ENCODE measurements at places on chromosomes 1 and 21. TPM values are rescaled to one million over a fixed set of nuclear protein-coding genes. Genes with fewer than 3 reads are reported as not detected.

LRRC7 gene
- 0.19 TPM for total RNA-seq

FCRL6 gene
- total RNA-seq, result 1.4 TPM

GRCh38 chr1:29133861-29134694 is 10.4 kb upstream of the TMEM200B start:
- DNase-seq, result no peak
- no peaks in the 10 kb centered on the region for H3K36me3 ChIP-seq
- H3K27me3 ChIP-seq, result no peaks in the 10 kb centered on the region
- peaks cover 3% of the 10 kb centered on the region for H3K4me1 ChIP-seq

MORC3 gene
- total RNA-seq, result 32.4 TPM

REN gene
- total RNA-seq, result 32.4 TPM

TPTE gene
- not detected for total RNA-seq

DNA sequence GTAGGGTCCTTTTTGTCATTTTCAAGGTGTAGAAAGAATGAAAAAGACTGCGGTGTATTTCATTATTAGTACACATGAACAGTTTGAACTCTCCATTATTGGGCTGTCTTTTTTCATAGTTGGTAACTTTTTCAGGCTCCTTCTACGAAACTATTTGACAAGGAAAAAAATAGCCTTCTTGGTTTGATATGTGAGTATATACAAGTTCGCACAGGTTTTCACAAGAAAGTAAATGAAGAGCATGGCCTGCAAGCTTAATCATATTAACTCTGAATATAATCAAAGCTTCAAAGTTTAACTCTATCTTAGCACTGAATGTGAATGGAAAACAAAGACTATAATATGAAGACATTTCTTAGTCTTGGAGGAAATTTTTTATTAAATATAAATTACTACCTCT is 290.0 kb upstream of the ADGRL2 start:
- DNase-seq, result no peak
- H3K27ac ChIP-seq, result no peak overlapping the region
- no peaks in the 10 kb centered on the region for H3K36me3 ChIP-seq
- H3K27me3 ChIP-seq, result no peaks in the 10 kb centered on the region
- H3K4me1 ChIP-seq, result no peaks in the 10 kb centered on the region

DNA sequence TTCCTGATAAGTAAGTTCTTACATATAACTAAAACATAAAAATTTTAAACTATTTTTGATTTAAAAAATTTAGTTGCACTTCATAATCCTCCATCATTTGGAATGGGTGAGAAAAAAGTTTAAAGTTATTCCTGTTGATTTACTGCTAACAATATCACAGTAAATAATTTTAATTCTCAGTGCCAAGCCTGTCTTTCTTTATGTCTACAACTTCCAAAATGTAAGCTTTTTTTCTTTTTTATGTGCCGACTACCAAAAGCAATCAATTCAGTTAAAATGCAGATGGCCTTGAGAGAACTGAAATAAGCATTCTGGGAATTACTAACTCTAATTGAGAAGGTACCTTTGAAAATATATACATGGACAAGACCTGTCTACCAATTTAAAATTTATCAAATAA is 1224.3 kb upstream of the B3GALT2 start:
- no peak for DNase-seq
- H3K4me3 ChIP-seq, result no peak overlapping the region
- no peak overlapping the region for H3K27ac ChIP-seq
- H3K4me1 ChIP-seq, result no peaks in the 10 kb centered on the region

- H3K4me3 ChIP-seq, result no peak overlapping the region
- DNase-seq, result no peak
- H3K27me3 ChIP-seq, result no peaks in the 10 kb centered on the region
- H3K36me3 ChIP-seq, result no peaks in the 10 kb centered on the region
- H3K4me1 ChIP-seq, result no peaks in the 10 kb centered on the region
Observed at GRCh38 chr21:35336534-35336933, 287.4 kb upstream of the RUNX1 start.

GRCh38 chr1:193971595-193971994 is 785.2 kb upstream of the B3GALT2 start:
- H3K4me1 ChIP-seq, result no peaks in the 10 kb centered on the region
- H3K36me3 ChIP-seq, result no peaks in the 10 kb centered on the region
- no peak overlapping the region for H3K4me3 ChIP-seq
- no peak overlapping the region for H3K27ac ChIP-seq
- no peaks in the 10 kb centered on the region for H3K27me3 ChIP-seq

DNA sequence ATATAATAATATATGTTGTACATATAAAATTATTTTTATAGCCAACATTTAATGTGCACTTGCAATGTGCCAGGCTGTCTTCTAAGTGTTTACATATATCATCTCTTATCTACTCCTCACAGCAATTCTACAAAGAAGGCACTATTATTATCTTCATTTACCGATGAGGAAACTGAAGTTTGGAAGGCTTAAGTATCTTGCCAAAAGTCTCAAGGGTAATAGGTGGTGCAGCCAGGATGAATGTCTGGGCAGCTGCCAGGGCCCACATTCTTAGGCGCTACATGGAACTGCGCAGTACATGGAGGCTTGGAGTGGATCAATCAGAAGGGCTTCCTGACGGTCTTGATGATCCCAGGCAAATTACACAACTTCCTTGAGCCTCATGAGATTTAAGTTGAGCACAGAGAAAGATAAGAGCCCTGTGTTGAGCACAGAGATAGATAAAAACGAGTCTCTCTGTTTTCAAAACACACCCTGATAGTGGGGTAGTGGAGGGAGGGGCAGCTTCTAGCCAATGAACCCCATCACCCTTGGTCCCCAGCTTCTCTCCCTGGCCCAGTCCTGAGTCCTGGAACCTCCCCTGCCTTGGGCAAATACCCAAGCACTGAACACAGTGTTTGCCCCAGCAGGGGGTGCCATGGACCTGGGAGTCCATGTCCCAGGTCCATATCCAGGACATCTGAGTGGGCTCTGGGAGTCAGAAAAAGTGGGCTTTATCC is 9.2 kb downstream of the POU3F1 start:
- no peaks in the 10 kb centered on the region for H3K36me3 ChIP-seq
- no peak overlapping the region for H3K27ac ChIP-seq
- no peak for DNase-seq
- H3K4me3 ChIP-seq, result no peak overlapping the region
- H3K27me3 ChIP-seq, result peaks cover 4% of the 10 kb centered on the region

GRCh38 chr1:57725318-57725717 is 301.5 kb upstream of the DAB1 start:
- H3K4me1 ChIP-seq, result no peaks in the 10 kb centered on the region
- no peak for DNase-seq
- no peaks in the 10 kb centered on the region for H3K36me3 ChIP-seq
- H3K27me3 ChIP-seq, result no peaks in the 10 kb centered on the region
- H3K27ac ChIP-seq, result no peak overlapping the region
- no peak overlapping the region for H3K4me3 ChIP-seq

DNA sequence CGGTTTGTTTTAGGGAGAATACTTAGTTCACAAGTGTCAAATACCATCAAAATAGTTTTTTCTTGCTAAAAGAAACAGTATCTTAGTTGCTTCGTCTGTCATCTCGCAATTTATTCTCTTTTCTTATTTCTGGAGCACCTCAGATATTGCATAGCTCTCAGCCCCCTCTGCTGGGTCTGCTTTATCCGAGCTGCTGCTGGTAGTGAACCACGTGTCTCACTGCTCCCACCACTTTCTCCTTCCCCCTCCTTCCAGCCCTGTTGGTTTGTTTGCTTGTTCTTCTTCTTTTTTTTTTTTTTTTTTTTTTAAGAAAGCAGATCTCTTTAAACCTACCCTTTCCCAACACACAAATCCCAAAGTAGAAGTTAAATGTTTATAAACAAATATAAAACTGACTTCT is 170.8 kb downstream of the EDEM3 start:
- H3K4me3 ChIP-seq, result no peak overlapping the region
- H3K36me3 ChIP-seq, result no peaks in the 10 kb centered on the region
- DNase-seq, result no peak
- H3K27me3 ChIP-seq, result no peaks in the 10 kb centered on the region

MROH7 gene
- total RNA-seq, result 5.4 TPM

NUAK2 gene
- 19.4 TPM for total RNA-seq

GRCh38 chr1:202439308-202439707 is 90.8 kb downstream of the PPP1R12B start:
- no peaks in the 10 kb centered on the region for H3K4me1 ChIP-seq
- no peak for DNase-seq
- no peaks in the 10 kb centered on the region for H3K36me3 ChIP-seq
- no peak overlapping the region for H3K4me3 ChIP-seq
- H3K27ac ChIP-seq, result no peak overlapping the region
- no peaks in the 10 kb centered on the region for H3K27me3 ChIP-seq

DNA sequence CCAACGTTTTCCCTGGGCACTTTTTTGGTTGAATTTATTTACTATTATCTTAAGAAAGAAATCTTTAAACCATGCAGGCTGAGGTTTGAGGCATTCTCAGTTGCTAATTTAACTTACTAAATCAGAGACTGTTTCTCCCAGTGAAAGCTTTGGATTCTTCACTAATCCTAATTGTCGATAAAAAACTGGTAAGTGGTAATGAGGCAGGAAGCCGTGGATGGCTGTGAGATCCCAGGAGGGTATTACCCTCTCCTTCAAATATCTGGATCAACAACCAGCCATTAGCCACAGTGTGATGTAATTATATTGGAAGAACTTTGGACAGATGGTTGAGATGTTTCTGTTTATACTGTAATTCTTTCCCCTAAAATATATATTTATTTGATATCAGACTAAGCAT is 485.0 kb downstream of the DISC1 start:
- no peaks in the 10 kb centered on the region for H3K36me3 ChIP-seq
- no peak for DNase-seq
- H3K4me1 ChIP-seq, result no peaks in the 10 kb centered on the region
- no peak overlapping the region for H3K27ac ChIP-seq

BSND gene
- total RNA-seq, result 1.4 TPM

FCMR gene
- total RNA-seq, result 16.7 TPM

HSD3B1 gene
- total RNA-seq, result not detected

KCNJ6 gene
- 0.06 TPM for total RNA-seq

DNA sequence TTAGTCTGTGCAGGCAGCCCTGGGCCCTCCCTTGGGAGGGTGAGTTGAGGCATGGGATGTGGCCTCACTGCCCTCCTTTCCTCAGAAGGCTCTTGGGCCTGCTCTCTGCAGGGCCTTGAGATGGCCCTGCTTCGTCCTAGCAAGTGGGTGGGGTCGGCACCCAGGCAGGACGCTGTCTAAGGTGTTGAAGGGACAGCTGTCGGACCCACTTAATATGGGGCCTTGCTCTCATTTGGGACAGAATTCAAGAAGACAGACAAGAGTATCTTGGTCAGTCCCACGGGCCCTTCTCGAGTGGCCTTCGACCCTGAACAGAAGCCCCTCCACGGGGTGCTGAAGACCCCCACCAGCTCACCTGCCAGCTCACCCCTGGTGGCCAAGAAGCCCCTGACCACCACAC is 26.0 kb upstream of the PDXK start:
- no peaks in the 10 kb centered on the region for H3K27me3 ChIP-seq
- no peak overlapping the region for H3K4me3 ChIP-seq
- H3K27ac ChIP-seq, result no peak overlapping the region
- no peak for DNase-seq

All from kidney (tissue), 22 donors.